ENCODE measurements at places on chromosomes 4 and X.

GRCh38 chr4:31408121-31408520 is 688.0 kb downstream of the PCDH7 start:
- DNase-seq = no peak

DNA sequence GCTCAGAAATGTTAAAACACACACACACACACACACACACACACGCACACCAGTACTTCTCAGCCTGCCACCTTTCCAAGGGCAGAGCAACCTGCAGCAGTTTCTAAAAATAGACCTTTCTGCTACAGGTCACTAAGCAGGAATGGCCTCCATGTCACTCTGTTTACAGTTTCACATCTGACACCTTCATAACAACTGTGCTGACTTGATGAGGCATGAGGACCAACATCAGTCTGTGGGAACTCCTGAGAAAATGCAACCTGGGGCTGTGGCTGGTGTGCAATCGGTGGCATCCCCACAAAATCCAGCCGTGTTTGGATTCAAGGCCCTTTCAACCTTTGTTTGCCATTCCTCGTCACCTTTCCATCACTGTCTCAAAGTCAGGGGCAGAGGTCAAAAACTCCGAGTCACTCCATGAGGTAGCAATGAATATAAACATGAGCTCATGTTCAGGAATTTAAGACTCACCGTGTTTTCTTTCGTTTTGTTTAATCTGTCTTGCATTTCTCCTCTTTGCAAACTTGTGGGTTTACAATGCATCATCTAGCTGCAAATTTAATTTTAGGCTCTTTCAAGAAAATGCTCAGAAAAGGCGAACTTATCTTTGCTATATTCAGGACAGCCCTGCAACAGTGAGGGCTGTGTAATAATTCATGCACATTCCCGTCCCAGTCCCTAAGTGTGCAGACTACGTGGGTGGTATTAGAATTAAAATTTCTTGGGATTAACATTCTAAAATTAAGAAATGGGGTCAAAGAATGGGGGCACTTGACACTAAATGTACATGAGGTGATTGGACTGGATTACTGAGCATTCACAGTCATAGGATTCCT is 135.3 kb downstream of the SHROOM3 start:
- no peak for DNase-seq

DNA sequence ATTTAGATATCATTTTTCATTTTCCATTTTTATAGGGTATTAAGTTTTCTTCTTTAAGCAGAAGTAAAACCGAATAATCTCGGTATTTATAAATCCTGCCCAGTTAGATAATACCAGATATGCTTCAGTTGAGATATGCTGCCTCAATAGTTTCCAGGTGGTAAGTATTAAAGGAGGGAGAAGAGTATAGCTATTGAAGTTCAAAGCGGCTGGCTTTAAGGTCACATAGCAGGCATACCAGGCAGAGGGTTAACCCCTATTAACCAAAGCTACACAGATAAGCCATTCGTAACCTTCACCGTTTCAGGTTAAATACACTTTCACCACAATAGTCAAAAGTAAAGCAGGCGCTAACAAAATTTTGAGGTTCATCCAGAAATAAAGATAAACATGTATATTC is 54.2 kb downstream of the EDNRA start:
- DNase-seq = no peak

- DNase-seq = no peak
Observed at GRCh38 chr4:6591313-6591712, 16.3 kb downstream of the MAN2B2 start.

GRCh38 chr4:87662871-87663270 is 12.8 kb downstream of the DMP1 start:
- no peak for DNase-seq

DNA sequence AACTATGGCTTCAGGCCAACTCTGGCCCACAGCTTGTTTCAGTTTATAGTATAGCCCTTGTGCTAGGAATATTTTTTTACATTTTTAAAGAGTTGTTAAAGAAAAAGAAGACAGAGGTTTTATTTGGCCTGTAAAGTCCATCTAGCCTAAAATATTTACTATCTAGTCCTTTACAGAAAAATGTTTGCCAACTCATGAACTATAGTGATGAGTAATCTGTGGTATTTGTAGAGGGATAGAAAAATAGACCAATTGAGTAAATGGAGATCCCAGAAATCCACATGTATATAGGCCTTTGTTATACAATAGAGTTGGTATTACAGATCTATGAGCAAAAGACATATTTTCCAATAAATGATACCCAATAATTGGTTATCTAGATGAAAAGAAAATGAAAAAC is 288.7 kb downstream of the PRDM5 start:
- peak; percentile 10 for DNase-seq

DNA sequence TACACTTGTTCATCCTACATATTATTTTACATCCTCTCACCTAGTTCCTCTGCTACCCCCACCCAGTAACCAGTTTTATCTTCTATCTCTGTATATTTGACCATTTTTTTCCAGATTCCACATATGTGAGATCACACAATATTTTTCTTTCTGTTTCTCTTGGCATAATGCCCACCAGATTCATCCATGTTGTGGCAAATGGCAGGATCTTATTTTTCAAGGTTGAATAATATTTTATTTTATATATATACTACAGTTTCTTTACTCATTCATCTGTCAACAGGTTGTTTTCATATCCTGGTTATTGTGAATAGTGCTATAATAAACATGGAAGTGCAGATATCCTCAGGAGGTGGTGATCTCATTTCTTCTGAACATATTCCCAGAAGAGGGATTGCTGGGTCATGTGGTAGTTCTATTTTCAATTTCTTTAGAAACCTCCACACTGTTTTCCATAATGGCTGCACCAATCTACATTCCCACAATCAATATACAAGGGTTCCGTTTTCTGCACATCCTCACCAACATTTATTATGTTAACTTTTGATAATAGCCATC is 48.2 kb downstream of the THAP9 start:
- no peak for DNase-seq

DNA sequence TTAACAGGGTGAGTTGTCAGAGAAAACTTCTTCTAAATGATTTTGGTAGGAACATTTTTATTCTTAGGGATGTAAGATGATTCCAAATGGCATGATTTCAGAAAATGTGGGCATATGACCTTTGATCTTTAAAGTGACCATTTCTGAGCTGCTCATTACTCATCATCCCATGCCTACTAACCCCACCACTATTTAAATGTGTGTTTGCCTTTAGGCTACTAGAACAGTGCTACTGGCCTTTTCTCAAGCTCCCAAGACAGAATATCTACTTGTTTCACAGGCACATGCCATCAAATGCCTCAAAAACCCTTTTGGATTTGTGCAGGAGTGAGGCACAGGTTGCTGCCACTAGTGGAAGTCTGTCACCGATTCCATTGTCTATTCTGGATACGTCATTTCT is 428.2 kb downstream of the ADAM29 start:
- no peak for DNase-seq

DNA sequence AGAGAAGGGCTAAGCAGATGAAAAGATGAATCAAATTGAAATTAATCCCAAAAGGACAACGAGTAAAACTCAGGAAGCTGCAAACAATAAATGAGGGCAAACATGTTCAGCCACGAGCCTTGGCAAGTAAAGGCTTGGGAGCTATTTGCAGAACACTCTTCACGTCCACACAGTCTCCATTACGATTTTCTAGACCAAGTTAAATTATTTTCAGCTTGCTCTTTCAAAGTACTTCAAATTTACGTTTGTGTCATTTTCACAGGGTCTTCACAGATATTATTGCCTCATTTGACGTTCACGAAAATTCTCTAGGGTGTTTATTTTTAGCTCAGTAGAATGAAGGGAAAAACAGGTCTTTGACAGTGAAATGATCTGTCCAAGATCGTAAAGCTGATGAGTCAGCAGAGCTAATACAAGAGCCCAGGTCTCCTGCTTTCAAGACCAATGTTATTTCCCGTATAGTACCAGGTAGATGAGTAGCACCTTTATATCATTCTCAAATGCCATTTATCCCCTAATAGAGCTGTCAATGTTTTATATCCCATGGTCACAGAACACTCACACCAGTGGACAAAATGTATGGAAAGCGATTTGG is 20.9 kb downstream of the KLB start:
- no peak for DNase-seq

- no peak for DNase-seq
Observed at GRCh38 chrX:24377195-24377594, 16.8 kb downstream of the SUPT20HL1 start.

DNA sequence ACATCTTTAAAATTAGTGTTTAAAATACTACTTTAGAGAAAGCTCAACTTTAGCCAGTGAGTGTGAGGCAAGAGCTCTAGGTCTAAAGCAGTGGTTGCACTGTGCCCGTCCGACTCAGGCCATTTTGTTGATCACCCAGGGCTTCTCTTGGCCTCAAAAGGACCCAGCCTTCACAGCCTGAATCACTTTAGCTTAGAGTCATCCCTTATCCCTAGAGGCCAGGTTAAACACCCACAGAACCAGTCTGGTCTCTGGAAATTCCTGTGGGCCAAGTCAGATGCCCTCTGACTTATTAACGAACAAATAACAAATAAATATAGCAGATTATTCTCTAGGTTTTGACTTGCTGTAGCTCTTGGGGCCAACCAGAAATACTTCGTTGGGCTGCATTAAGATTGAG is 102.3 kb downstream of the WWC2 start:
- no peak for DNase-seq

DNA sequence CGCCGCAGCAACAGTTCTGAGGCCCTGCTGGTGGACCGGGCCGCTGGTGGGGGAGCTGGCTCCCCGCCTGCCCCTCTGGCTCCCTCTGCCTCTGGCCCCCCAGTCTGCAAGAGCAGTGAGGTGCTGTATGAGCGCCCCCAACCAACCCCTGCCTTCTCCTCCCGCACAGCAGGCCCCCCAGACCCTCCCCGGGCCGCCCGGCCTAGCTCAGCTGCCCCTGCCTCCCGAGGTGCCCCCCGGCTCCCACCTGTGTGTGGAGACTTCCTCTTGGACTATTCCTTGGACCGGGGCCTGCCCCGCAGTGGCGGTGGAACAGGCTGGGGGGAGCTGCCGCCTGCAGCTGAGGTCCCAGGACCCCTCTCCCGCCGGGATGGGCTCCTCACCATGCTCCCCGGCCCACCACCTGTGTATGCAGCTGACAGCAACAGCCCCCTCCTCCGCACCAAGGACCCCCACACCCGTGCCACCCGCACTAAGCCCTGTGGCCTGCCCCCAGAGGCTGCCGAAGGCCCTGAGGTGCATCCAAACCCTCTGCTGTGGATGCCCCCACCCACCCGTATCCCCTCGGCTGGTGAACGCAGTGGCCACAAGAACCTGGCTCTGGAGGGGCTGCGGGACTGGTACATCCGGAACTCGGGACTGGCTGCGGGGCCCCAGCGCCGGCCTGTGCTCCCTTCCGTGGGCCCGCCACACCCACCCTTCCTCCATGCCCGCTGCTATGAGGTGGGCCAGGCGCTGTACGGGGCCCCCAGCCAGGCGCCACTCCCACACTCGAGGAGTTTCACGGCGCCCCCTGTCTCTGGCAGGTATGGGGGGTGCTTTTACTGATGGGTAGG is 6.3 kb downstream of the PRAF2 start:
- DNase-seq = no peak

DNA sequence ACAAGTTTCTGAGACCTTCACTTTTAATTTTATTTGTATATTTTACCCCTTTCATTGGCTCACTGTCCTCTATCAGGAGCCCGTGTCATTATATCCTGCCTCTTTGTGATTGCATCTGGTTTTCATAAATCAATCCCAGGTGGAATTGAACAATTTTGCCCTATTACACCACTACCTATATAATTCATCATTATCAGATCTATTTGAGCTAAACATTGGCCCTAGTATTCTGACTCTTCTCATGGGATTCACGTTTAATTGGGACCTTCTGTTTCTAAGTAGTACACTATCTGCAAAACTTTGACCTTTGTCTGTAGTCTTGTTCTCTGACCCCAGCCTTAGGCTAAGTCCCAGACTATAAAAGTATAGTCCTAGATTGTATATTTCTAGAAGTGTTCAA is 114.1 kb downstream of the FAT4 start:
- no peak for DNase-seq

GRCh38 chr4:106183551-106183950 is 132.5 kb downstream of the TBCK start:
- no peak for DNase-seq

- DNase-seq = peak; percentile 42
Observed at GRCh38 chr4:5238173-5238572, 186.9 kb downstream of the STK32B start.

DNA sequence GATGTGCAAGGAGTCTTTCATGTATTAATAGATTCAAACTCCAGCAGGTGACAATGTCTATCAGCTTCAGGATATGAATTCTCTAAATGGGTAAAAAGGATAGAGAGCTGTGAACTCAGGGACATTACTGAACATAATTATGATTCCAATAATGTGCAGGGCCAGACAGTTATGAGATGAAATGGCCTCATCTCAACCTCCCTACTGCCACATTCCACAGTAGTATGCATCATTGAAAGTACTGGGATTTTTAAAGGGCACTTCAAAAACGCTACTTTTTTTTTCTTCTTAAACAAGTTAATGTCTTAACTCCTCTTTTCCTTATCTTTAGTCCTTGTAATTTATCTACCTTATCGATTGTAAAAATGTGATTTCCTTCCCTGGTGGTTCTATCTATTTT is 202.0 kb downstream of the APBB2 start:
- no peak for DNase-seq
